ENCODE measurements at places on chromosomes 11 and 22.

GRCh38 chr22:49983148-49984042 lies 22.8 kb downstream of the PIM3 start:
- no peak for DNase-seq

DNA sequence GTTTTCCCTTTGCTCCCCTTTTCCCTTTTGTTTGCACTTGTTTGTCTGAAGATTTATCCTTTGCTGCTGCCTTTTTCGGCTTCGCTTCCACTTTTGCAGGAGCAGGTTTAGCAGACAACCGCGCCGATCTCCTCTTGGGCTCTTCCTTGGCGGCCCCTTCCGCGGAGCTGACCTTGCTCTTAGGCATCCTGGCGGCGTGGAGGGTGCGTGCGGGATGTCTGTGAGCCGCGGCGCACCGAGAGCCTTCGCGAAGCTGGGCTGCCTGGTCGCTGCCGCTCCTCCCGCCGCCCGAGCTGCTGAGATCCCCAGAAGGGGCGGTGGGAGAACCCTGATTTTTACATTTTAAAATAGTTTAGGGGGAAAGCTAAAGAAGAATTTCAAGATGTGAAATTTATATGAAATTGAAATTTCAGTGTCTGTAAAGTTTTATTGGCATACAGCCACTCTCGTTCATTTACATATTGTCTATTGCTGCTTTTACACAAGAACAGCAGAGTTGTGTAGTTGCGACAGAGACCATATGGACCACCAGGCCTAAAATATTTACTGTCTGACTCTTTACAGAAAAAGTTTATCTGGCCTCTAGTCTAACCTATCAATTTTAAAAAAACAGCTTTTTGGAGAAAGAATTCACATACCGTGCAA lies 105.2 kb upstream of the RRM1 start:
- no peak for DNase-seq

- DNase-seq, result no peak
Measured at GRCh38 chr11:82536706-82537105, 197.0 kb downstream of the FAM181B start.

GRCh38 chr22:44583061-44583760 lies 85.2 kb upstream of the RTL6 start:
- DNase-seq, result peak; percentile 33

DNA sequence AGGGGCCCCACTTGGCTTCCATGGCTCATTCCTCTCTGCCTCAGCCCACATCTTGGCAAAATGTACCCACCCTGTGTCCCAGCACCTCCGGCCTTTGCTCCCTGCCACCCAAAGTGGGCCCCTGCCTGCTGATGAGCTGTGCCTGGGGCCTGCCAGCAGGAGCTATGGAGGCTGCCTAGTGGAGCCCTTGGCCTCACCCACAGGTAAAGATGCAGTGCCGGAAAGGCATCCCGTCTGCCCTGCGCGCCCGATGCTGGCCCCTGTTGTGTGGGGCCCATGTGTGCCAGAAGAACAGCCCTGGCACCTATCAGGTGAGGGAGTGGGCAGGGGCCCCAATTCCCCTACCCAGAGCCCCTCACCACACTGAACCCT lies 1.3 kb downstream of the TBC1D10C start:
- DNase-seq, result no peak

DNA sequence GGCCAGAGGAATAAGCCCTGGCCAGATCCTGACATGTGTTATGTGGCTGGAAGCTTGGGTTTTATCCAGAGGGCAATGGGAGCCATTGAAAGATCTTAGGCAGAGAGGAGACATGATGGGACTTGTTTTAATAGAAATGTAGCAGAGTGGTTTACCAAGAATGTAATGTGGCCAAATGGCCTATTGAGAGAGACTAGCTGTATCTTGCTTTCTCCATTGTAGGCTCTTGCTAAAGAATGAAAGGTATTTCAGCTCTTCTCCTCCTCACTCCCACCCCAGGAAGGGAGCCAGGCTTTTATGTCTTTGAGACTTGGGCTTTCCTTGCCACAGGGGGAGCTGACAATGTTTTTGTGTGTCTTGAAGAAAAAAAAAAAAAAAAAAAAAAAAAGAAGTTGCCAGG lies 82.3 kb downstream of the TRIM29 start:
- no peak for DNase-seq

GRCh38 chr22:36369004-36369921 lies 18.5 kb downstream of the MYH9 start:
- no peak for DNase-seq

DNA sequence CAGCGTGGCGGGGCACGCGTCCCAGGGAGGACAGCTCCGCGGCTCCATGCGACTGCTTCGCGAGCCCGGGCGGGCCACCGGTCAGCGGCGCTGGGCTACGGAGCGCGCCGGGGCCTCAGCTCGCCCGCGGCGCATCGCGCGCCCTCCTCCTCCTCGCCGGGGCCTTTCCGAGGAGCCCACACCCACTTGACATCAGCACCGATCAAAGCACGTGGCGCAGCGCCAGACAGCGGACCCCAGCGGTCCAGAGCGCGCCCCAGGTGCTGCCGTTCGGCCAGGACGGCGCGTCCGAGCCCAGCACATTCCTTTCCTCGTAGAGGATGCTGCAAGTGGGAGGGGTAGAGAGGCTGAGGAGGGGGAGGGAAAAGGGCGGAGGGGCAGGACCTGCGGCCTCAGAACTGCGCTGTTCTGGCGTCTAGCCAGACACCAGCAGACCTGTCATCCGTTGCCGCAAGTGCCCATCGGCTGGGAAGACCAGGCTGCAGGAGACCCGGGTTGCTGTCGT lies 88.6 kb downstream of the PLEKHA7 start:
- no peak for DNase-seq

DNA sequence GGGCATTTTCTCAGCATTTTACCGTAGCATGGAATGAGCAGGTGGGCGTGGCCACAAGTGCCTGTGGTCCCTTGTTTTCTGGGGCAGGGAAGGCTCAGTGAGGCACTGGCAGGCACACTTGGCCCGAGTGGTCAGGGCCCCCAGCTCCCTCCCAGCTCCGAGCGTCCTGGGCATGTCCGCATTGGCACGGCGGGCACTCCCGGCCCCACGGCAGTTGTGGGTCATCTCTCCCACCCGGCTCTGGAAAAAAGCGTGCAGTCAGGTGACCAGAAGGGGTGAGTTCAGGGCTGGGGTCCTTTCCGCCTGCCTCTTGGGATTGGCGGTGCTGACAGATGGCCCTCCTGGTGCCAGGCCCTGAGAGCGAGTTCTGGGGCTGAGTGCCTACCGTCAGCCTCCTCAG lies 55.8 kb downstream of the GRAMD4 start:
- no peak for DNase-seq

DNA sequence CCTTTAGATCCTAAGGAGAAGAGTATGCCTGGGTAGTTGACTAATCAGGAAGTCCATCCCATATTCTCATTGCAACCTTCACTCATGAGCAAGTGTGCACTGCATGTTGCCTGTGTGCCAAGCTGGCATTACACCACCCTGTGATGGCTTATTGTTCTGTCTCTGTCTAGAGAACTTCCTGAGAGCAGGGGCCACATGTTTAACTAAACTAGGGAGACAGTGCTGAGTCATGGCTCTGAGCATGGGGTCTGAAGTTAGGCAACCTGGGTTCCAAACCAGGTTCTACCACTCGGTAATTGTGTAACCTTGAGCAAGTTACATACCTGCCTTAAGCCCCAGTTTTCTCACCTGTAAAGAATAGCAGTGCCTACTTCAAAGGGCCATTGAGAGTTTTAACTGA lies 39.6 kb downstream of the CSNK2A3 start:
- no peak for DNase-seq

All from dorsolateral prefrontal cortex (tissue), 122 donors.